ENCODE measurements at places on chromosomes 1 and 21.
A peak's percentile ranks its signal among the peaks of the same experiment; 100 is the strongest.

DNA sequence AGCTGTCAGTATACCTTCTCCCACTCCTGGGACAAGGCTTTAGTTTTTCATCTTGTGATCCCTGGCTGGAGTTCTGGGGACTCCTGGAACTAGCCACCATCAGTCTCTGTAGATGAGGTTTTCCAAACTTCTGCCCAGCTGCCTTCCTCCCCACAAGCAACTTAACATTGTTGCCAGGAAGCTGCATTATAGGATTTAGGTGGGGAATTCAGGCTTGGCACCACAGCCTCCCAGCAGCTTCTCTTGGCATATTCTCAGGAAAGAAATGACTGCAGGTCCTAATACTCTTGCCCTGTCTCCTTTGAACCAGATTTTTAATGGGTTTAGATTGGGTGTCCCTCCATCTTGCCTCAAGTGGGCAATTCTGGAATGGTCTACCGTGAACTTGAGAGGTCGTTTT, 18.6 kb upstream of the KCNQ4 start:
- DNase-seq: no peak

- peak; percentile 98 for DNase-seq
Observed at GRCh38 chr1:59061876-59062275, 235.0 kb upstream of the FGGY start.

- DNase-seq: no peak
Observed at GRCh38 chr1:116325922-116326321, 47.1 kb upstream of the ATP1A1 start.

DNA sequence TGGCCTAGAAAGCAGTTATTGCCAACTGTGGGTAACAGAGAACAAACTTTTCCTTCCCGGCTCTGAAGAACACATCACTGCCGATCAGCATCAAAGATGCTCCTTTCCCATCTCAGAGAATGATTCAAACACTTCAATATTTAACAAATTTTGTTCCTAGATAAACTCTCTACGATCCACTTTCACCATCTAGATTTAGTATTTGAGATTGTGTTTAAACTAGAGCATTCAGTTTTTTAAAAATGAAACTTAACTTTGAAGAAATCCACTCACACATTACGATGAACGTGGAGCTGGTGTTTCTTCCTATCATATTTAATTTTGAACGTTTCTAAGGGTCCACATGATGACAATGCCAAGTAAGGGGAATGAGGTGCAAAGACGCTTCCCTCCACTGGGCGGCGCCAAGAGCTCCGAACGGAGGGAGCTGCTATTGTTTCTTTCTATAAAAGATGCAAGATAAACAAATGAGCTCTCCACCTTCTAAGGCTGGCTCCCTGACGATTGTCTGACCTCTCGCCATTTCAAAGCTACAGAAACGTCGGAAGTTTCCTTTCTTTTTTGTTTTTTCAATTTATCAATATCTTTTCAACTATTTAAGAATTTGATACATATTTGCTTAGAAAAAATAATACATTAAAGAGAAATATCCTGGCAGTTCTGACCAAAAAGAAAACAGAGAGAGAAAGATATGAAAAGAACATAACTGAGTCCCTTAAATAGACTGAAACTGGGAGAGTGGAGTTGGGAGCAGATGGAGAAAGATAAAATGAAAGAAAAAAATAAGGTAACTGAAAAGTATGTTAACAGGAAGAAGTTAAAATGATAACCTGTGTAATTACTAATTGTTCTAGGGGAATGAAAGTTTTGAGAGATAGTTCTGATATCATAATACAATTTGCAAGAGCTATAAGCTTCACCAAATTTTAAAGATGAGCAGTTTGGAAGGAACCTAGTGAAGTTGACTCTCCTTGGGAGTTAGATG, 4.4 kb upstream of the BARHL2 start:
- DNase-seq: peak; percentile 65

GRCh38 chr1:163201906-163202305, 810 bp downstream of the RGS5 start:
- DNase-seq: no peak

DNA sequence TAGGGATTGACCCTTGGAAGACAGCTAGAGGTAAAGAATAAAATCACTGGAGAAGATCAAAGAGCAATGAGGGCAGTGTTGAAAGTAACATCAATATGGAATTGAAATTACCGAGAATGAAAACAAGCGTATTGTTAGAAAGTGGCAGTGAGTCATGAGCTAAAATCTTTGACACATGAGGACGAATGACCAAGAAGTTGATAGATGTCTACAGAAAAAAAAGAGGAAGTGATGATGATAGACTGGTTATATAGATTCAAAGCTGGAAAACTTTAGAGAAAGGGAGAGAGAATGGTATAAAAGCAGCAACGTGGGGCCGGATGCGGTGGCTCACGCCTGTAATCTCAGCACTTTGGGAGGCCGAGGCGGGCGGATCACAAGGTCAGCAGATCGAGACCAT, 12.5 kb upstream of the DNM3 start:
- no peak for DNase-seq

DNA sequence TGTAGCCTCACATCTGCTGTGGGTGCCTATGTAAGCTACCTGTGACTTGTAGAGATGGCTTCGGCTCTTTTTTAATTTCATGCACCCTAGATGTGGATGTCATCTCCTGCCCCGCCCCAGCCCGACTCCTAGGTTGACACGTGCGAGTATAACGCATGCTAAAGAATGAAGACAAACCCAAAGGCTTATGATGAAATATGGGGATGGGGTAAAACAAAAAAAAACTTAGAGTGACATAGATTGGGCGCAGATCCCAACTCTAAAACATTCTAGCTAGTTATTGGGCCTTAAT, 613 bp upstream of the ERO1B start:
- DNase-seq: no peak

GRCh38 chr1:45721207-45721606, 29.2 kb downstream of the IPP start:
- DNase-seq: peak; percentile 26

DNA sequence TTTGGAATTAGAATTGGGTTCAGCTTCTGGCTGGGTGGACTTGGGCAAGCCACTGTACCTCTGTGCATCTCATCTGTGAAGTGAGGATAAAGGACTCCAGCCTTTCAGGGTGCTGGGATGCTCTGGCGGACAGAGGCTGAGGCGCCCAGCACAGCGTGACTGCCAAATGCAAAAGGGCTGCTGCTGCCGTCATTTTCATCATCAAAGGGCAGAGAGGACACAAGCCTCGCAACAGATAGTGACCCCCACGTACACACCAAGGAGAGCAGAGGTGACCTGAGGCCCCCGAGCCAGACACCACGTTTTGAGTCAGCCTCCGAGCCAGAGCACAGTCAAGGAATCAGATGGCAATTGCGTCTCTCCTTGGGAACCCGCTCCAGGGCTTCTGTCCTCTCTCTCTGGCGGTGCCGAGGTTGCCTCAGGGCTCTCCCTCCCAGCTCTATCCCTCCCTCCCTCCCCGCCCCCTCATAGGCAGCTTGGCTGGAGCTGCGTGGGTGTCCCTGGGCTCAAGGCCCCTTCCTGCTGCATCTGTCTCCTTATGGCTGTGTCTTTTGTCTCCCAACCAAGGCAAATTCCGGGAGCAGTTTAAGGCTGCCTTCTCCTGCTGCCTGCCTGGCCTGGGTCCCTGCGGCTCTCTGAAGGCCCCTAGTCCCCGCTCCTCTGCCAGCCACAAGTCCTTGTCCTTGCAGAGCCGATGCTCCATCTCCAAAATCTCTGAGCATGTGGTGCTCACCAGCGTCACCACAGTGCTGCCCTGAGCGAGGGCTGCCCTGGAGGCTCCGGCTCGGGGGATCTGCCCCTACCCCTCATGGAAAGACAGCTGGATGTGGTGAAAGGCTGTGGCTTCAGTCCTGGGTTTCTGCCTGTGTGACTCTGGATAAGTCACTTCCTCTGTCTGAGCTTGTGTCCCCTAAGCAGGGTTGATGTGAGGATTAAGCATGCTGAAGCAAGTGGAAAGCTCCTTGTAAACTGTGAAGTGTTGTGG, 9.0 kb downstream of the HCRTR1 start:
- peak; percentile 37 for DNase-seq

- no peak for DNase-seq
Observed at GRCh38 chr1:55645270-55645669, 430.1 kb upstream of the USP24 start.

DNA sequence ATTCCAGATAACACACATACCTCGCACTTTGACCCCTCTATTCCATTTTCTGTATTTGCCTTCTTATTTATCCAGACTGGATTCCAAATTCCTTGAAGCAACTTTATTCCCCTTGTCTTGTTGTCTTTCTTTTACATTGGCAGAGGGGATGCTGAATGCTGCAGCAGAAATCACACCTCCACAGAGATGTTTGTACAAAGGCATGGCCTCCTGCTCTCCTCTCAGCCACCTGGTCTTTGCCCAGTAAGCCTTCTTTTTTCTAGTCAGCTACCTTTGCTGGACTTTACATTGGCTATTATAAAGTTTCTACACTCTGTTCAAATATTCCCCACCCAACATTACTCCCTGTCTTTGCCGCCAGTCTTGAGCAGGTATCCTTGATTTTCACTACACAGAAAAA, 75.1 kb downstream of the LAMC1 start:
- no peak for DNase-seq

- no peak for DNase-seq
Observed at GRCh38 chr1:111633736-111634247, 14.2 kb downstream of the RAP1A start.

DNA sequence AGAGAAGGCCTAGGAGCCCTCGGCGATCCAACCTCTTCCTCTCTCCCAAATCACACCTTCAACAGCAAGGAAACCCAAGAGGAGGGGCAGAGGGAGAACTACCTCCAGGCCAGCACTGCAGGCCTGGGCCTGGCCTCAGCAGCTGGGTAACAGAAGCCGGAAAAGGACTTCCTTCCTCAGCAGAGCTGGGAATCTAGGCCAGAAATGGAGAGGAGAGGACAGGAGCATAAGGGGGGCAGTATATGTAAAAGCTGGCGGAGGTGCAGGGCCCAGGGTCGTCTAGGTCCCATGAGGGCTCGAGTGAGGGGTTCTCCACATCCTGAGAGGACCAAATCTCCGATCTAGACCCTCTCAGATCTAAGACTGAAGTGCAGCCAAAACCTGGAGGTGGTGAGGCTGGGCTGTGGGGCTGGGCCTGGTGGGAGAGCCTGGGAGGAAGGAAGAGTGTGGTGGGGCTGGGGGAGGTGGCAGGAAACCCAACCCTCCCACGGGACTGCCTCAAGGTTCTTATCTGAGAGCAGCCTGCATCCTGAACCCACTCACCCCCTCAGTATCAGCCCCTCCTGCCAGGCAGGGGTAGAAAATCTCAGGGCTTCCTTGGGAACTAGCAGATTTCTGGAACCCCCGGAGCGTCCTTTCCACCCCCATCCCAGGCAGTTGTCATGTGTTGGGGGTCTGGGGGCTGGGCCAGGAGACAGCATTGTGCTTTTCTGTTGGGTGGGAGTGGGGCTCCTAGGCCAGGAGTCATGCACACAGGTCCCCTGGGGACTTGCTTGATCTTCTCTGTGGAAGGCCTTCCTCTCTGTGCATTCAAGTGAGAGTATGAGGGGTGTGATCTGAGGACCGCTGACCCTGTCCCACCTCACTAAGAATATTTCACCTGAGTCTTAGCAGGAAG, 33.0 kb downstream of the PIK3C2B start:
- peak; percentile 26 for DNase-seq

Data from cardiac fibroblast (primary cell).